ENCODE measurements at places on chromosomes 16 and 17. TPM values are rescaled to one million over a fixed set of nuclear protein-coding genes. Genes with fewer than 3 reads are reported as not detected.

PNMT gene
- total RNA-seq: not detected

HOXB7 gene
- total RNA-seq: 31.7 TPM

ITGB4 gene
- 97.6 TPM for total RNA-seq

LGALS9B gene
- not detected for total RNA-seq

TMIGD1 gene
- total RNA-seq: not detected

BTBD17 gene
- not detected for total RNA-seq

MFSD11 gene
- 20.7 TPM for total RNA-seq

KRT17 gene
- total RNA-seq: 1.9 TPM

FNDC8 gene
- 0.07 TPM for total RNA-seq

ZSWIM7 gene
- 35.2 TPM for total RNA-seq

MAP2K6 gene
- 6.9 TPM for total RNA-seq

ASPHD1 gene
- total RNA-seq: 23.3 TPM

ABCC11 gene
- 0.17 TPM for total RNA-seq

UBE2O gene
- total RNA-seq: 27.8 TPM

KRT33B gene
- not detected for total RNA-seq

MEIOC gene
- 2.4 TPM for total RNA-seq

MRPS7 gene
- total RNA-seq: 143 TPM

HID1 gene
- 15.7 TPM for total RNA-seq

SDK2 gene
- 1.8 TPM for total RNA-seq

Data from A549 treated with Hydrocortisone at 1 μM for 4 hours (cell line).